ENCODE measurements at places on chromosomes 2 and 18. TPM values are rescaled to one million over a fixed set of nuclear protein-coding genes. Genes with fewer than 3 reads are reported as not detected.

ARHGAP28 gene
- total RNA-seq: 0.35 TPM

TSPYL6 gene
- not detected for total RNA-seq

COL4A4 gene
- 9.9 TPM for total RNA-seq

C1QL2 gene
- not detected for total RNA-seq

PIEZO2 gene
- 0.30 TPM for total RNA-seq

LAPTM4A gene
- 265 TPM for total RNA-seq

KIF5C gene
- total RNA-seq: 2.1 TPM

ABCG5 gene
- total RNA-seq: not detected

CPO gene
- total RNA-seq: not detected

TFCP2L1 gene
- total RNA-seq: 16.1 TPM

CXCR2 gene
- not detected for total RNA-seq

Data from renal cortical epithelial cell (primary cell).